ENCODE measurements at places on chromosomes 6 and 20.
A peak's percentile ranks its signal among the peaks of the same experiment; 100 is the strongest.

DNA sequence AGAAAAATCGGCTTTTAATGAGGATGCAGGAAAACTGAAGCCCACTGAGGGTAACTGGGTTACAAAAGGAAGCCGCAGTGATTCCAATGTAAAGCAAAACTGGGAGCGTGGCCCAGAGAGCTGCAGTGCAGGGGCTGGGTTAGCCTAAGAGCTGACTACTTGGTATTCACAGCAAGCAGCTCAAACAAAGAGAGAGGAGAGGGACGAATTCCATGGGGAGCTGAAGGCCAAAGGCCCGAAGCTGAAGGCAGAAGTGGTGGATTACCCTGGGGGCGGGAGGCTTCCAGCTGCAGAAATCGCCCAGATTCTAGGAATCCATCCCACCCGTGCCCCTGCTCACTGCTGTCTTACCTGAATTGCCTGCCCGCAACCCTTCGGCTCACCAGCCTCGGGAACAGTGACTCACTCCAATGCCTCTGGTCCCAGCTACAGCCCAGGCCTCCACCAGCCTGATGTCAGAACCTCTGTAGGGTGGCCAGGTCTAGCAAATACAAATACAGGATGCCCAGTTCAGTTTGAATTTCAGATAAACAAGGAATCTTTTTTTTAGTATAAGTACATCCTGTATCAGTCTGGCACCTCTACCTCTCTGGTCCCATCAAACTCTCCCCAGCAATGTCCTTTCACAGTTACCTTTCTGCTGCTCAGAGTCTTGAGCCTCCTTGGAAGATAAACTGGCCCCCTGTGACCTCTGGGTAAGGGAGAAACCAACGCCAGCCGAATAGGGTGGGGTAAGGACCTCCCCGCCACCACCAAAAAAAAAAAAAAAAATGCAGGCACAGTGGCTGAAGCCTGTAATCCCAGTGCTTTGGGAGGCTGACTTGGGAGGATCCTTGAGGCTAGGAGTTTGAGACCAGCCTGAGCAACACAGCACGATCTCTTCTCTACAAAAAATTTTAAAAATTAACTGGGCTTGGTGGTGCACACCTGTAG, 14.6 kb upstream of the ZMYND8 start:
- no peak for DNase-seq

- no peak for DNase-seq
Measured at GRCh38 chr6:158830736-158831135, 11.6 kb upstream of the EZR start.

GRCh38 chr6:117906958-117907600, at the start of gene SLC35F1:
Gene SLC35F1, plus strand, starts transcription at chr6:117907264.
- DNase-seq = peak; percentile 49

- DNase-seq = no peak
Measured at GRCh38 chr6:106120006-106120405, 33.9 kb downstream of the PRDM1 start.

- DNase-seq = no peak
Measured at GRCh38 chr6:53359843-53360092, 11.0 kb upstream of the ELOVL5 start.

DNA sequence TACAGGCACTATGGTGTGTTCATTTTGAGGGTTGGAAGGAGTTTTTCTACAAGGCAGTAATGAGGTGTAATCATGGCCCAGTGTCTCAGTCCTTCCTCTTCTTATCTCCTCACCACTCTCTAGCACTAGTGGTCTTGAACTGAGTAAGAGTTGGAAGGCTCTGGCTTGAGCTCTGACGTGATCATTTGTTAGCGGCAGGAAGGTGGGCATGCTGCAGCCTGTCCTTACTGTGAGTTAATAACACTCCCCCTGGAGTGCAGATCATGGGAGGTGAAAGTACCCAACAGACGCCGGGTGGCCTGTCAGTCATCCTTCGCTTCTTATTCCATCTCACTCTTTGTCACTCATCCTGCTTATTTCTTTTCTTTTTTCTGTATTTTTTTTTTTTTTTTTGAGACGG, 356.9 kb downstream of the CDKAL1 start:
- DNase-seq = no peak

DNA sequence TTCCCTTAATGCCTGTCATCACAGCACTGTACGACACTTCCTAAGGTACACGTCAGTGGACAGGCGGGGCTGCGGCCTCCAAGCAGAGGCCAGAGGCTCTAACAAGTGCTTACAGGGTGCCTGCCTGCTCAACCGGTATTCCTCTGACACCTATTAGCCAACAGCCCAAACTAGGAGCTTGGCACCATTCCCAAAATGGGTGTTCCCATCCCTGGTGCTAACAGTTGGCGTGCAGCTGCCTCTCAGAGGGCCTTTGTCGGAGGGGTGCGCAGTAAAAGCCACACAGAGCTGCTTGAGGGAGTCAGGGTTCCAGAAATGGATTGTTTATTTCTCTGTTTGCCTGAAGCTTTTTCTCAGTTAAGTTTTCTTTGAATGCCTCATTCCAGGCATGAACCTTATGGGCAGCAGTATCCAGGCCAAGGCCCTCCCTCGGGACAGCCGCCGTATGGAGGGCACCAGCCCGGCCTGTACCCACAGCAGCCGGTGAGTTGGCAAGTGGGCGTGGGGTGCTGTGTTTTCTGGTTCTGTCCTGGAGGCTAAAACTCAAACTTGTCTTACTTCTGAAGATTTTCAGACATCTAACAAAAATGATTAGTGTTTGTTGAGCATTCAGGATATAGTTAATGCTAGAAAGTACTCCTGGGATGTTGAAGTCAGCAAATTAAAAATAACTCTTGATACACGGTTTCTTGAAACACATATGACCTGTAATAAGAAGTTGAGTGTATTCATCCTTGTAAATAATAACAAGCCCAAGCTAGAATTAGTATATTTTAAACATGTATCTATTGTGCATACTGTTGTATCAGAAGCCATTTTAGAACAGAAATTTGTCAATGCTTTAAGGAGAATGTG, 124.7 kb downstream of the TMEM242 start:
- DNase-seq = no peak

GRCh38 chr20:55513954-55514353, 491.4 kb downstream of the CBLN4 start:
- no peak for DNase-seq

DNA sequence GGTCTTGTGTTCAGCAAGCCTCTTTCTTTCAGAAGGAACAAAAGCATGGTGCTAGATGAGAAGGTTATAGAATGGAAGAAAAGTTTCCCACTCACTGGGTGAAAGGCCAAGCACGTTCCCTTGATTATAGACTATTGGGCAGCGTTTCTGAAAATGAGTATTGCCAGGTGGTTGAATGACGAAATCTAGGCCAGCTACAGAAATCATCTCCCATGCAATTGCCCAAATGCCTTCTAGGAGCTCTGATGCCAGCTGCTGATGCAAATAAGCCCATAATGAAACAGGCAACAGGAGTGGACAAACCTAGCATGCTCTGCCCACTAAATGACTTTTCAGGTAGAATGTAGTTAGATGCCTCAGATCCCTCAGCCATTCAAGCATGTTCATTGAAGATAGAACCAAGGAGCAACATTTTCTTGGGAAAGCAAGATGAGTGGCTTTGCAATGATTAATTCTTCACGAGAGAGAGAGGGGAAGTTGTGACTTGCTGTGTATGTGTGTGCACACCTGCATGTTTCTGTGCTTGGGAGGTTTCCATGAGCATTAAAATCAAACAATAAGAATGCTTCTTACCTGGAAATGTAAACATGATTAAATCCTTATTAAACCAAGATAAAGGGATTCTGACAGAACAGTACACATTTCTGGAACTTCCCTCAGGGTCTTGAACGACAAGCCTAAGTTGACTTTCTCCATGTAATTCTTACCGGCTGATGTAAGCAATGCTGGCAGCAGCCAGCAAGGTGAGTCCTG, 43.6 kb downstream of the ADTRP start:
- DNase-seq = no peak

- DNase-seq = no peak
Measured at GRCh38 chr6:132567566-132567965, 2.6 kb upstream of the TAAR6 start.

GRCh38 chr6:160238278-160238711, 20.3 kb downstream of the SLC22A2 start:
- DNase-seq = no peak

DNA sequence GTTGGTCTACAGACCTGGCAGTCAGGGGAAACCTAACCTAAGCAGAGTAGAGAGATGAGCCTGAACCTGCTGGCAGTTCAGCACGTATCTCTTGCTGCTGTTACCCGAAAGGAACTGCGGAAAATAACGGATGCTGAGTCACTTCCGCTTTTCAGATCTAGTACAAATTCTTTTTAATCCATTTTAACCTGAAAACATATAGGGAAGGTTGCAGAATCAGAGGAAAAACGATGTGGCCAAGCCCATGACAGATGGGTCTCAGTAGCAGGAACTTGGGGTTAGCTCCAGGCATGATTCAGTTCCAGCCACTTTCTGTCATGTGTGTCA, 351.9 kb upstream of the PRND start:
- DNase-seq = peak; percentile 31

DNA sequence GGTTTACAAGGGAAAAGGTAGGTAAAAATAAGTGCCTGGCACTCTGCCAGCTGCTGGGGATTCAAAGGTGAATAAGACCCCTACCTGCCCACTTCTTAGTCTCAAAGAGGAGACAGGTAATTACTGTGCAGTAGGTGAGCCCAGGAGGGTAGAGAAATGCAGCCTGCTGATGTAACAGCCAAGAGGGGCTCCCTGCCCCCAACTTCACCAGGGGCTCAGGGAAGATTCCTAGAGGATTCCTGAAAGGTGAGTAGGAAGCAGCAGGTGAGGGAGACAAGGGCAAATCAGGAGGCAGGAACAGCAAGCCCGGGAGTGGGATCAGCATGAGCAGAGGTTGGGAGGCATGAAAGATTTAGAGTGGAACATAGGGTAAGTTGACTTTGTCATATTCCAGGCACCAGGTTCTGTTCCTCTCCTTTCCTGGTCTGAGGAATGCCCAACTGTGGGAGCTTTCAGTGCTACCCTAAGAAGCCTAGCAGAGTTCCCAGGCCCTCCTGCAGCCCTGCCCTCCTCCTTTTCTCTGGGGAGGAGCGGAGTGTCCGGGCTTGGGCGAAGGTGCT, 258.1 kb downstream of the LRFN2 start:
- DNase-seq = no peak

DNA sequence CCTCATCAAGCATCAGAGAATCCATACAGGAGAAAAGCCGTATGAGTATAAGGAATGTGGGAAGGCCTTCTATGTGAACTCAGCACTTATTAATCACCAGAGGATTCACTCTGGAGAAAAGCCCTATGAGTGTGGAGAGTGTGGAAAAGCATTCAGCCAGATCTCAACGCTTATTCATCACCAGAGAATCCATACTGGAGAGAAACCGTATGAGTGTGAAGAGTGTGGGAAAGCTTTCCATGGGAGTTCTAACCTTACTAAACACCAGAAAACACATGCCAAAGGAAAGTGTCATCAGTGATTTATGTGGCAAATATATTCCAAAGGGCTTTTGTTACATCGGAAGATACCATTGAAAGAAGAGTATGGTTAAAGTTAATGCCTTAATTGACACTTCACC, 25.4 kb downstream of the ZKSCAN8 start:
- DNase-seq = no peak

DNA sequence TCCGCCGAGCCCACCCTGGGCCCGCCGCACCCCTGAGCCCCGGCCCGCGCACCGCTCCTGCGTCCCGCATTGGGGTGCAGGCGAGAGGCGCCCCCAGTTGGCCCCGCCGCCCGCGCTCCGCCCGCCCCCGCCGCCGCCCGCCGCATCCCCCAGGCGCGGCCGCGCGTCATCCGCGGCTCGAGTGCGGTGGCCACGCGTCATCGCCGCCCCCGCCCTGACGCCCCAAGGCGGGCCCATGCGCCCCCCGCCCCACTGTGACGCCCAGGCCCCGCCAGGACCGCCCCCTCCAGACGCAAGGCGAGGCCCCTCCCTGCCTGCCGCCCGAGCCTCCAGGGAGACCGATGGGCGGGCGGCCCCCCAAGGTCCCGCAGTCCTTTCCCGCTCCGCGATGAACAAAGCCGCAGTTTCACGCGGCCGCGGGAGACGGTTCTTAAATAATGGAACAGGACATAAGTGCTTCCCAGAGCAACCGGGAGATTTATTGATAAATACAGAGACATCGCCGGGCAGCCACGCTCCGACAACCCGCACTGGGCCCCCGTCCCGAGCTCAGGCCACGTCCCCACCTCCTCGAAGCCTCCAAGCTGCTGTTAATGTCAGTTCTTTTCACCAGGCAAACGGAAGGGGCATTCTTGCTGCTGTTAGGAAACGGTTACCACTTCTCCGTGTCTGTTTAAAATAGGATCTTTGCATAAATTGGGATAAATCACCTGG, at the start of gene ANKRD60:
Gene ANKRD60 (minus strand): TSS at position 170 of the 714 bp plus-strand sequence. CDS start 0 bp downstream, at position 170.
- no peak for DNase-seq

- DNase-seq = no peak
Measured at GRCh38 chr20:31691646-31692275, 30.9 kb downstream of the BCL2L1 start.

DNA sequence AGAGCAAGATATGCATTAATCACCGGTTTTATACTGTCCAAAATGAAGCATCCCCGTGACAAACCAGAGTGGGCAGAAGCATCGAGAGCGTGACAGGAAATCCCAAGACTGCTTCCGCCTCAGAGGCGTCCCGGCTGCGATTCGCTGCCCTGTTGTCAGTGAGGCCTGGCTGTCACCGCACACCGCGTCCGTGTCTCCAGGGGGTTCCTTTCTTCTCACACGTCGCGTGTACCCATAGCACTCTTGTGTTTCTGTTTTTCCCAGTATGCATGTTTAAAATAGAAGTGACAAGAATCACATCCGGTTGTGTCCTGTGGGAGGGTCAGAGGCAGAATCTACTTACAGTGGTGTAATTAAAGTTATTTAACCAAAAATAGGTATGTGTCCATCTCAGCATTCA, 8.3 kb upstream of the ADRM1 start:
- DNase-seq = no peak

DNA sequence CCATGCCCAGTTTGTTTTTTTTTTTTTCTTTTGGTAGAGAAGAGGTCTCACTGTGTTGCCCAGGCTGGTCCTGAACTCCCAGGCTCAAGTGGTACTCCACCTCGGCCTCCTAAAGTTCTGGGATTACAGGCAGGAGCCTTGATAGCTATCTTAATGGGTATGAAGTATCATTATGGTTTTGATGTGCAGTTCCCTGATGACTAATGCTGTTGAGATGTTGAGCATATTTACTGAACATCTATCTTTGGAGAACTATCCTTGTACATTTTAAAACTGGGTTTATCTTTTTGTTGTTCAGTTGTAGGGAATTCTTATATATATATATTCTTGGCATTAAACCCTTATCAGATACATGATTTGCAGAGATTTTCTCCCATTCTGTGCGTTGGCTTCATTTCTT, 21.4 kb upstream of the MYL9 start:
- DNase-seq = no peak

GRCh38 chr6:82588020-82588419, 224.4 kb downstream of the TPBG start:
- no peak for DNase-seq

DNA sequence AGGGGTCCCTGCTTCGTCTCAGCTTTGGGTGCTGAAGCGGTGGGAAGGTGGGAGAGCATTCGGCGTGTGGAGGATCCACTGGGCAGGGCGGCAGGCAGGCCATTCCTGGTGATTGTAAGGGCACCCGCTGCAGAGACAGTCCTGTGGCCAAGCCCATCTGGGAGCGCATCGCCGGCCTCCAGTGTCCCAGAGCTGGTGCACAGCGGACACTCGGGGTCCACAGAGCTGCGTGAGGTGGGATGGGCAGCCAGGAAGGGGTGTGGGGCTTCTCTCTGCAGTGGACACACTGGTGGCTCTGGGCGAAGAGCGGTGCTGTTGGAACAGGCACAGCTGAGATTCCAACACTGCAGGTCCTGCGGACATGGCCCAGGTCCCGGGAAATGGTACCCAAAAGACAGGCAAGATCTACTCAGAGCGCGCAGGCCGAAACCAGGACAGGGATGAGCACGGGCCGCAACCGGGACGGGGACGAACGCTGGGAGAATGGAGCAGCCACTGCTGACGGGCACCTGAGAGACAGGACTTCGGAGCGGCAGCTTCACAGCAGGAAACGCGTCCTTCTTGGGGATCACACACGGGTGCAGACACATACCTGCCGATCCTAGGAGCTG, 188.2 kb downstream of the ERMARD start:
- no peak for DNase-seq
